Right hindlimb (tissue), 1 donor: ENCODE measurements at places on chromosomes 4 and X.

DNA sequence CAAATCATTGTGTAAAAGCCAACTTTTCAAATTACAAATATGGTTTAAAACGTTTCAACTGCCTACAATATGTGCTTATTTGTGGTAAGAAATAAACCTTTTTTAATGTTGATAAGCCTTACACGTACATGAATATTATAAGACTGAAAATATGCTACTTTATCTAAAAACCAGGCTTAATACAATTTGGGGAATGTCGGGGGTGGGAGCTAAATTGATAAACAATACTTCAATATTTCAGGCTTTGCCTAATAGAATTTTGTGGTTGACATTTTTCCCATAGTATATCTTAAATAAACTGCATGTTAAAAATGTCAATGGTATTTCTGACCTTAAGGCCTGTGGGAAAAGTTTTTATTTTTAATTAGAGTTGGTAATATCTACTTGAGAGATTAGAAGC is 69.8 kb upstream of the SLIT2 start:
- DNase-seq = no peak

DNA sequence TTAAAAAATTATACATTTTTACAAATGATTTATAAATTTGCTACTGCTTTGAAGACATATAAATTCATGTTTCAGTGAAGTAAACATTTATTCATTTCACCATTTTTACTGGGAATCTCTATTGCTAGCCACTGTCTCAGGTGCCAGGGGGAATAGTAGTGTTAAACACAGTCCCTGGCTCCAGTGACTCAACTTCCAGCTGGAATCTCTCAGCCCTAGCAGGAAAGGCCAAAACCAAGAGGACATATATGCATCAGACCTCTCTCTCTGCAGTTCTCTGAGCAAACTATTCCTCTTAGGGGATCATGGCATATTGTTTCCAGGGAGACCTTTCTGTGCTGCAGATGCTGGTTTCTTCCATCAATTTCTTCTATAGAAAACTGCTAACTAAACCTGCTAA is 1009.0 kb upstream of the LCORL start:
- DNase-seq = no peak

GRCh38 chr4:40550948-40551462 is 78.7 kb downstream of the RBM47 start:
- no peak for DNase-seq

DNA sequence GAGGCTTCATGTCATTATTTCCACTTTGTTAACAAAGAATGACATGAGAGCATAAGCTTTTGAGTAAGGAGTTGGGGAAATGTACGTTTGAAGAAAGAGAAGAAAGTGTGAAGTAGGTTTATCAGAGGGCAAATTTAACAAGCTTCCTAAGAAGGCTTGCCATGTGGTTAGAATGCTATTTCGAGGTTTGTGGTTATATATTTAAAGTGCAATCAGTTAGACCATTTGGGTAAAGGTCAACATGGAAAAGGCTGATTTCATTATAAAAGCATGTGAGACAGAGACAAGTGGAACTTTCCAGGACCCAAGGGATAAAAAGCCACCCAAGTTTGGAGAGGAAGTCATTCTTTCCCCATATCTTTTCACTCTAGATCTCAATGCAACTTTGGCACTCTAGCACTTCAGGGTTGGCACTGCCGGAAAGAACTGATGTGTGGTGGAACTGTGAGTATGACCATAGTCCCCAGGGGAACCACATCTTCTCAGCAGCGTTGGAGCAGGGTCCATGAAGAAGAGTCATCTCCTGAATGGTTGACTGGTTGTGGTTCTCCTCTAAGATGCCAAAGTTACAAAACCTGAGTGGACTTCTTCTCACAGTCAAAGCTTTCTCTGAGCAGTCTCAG is 529.9 kb downstream of the MID1IP1 start:
- no peak for DNase-seq

DNA sequence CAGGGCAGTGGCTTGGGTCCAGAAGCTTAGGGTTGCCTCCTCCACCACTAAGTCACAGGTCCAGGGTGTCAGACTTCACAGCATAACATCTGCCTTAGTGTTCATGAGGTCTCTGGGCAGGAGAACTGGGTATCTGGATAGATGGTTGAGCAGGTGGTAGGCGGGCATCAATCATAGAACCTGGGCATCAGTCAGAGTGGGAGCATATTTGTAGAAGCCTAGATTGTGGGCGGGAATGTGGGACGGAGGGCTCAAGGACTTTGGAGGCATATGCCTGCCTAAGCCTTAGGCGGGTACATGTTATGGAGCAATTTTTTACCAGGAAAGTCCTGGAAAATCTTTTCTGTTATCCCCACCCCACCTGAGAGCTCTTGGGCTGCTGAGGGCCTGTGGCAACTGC is 28.5 kb downstream of the TAF7L start:
- DNase-seq = no peak

DNA sequence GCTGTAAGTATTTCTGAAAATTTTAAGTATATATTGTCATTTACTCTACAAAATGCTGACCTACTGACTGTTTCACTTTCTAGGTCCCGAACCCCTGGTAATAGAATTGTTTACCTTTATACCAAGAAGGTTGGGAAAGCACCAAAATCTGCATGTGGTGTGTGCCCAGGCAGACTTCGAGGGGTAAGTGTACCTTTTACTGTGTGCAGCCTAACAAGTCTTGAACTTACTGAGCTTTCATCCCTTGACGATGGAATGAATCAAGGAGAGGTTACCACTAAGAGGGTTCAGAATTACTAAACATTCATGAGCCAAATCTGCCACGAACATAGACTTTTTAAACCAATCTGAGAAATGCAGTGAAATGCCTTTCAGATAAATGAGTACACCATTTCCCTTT is 1.6 kb downstream of the RPL34 start:
- DNase-seq = no peak
